Skeletal muscle cell (primary cell): ENCODE measurements at places on chromosomes 16 and 17.

GRCh38 chr16:52437277-52437670 lies 109.7 kb downstream of the TOX3 start:
- no peak for DNase-seq

GRCh38 chr17:79936641-79937381 lies 97.6 kb upstream of the CBX4 start:
- DNase-seq: no peak

DNA sequence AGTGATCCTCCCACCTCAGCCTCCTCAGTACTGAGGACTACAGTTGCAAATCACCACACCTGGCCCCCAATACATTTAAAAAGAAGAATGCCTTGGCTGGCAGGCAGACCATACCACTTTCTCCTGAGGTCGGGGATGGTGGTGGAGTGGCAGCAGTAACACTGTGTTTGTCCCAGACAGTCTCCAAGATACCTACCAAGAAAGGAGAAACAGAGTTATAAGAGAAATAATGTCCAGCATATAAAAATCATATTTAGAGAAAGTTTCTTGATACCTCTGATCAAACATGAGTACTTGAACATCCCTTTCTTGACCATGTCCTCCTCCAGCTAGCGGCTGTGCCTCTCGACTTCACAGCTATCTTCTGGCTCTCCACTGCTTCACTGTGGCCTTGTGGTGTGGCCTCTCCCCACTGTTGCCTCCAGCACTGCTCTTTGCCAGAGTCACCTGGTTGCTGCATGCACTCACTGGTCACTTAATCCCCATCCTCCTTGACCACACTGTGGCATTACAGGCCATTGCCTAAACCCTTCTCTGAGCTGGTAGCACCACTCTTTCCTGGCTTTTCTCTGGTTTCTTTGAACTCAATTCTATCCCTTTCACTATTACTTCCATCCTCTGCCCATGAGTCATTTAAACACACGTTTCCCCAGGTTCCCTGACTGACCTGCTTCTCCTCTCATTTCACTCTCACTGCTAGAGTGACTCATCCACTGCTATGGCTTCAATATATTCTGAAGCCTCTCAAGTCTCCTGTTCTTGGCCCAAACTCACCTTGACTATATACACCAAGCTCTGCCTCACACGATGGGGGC lies 45.2 kb downstream of the XPO6 start:
- no peak for DNase-seq

DNA sequence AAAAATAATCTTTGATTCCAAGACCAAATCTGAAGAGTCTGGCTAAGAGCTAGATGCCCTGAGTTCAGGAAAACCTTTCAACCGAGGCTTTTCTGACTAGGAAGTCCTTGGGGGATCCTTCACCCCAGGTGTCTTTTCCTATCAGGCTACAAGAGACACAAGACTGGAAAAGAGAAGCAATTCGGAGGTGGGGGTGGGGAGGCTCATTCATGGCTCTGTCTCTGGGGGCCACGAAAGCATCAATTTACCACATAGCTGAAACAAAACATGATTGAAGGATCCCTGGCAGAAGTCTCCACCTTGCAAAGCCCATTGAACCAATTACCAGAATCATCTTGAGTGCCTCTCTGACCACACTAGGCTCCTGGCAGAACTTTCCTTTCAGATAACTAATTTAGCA lies 239.8 kb upstream of the SALL1 start:
- no peak for DNase-seq

GRCh38 chr16:68272507-68273209 lies 8.3 kb downstream of the SLC7A6 start:
- DNase-seq: no peak

GRCh38 chr16:31333686-31334649 lies 21.0 kb upstream of the ITGAX start:
- DNase-seq: no peak

GRCh38 chr17:45320931-45321461 lies 4.2 kb upstream of the MAP3K14 start:
- DNase-seq: peak; percentile 93

- DNase-seq: no peak
These were observed 14.3 kb upstream of the DNASE1 start for GRCh38 chr16:3640207-3640606.
